SJCRH30 (cell line): ENCODE measurements at places on chromosomes 2 and 18.

- H3K4me1 ChIP-seq = peaks cover 8% of the 10 kb centered on the region
- no peak overlapping the region for H3K4me3 ChIP-seq
- no peaks in the 10 kb centered on the region for H3K36me3 ChIP-seq
- H3K27ac ChIP-seq = no peak overlapping the region
- no peaks in the 10 kb centered on the region for H3K27me3 ChIP-seq
Measured at GRCh38 chr2:217904614-217904965, 98.2 kb downstream of the TNS1 start.

DNA sequence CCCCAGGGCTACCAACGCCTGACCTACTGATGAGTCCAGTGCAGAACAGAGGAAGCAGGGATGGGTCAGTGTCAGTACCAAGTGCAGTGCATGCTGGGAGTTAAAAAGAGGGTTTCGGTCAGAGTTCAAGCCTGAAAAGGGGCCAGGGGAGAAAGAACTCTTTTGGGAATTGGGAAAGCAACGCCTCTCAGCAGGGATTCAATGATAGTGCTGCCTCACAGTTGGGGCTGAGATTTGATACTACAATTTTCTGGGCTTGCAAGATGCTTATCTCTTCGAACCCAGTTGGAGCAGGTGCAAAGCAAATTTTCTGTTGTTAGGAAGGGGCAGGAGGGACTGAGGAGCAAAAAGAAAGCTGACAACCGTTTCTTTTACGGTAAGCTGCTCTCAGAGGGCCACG lies 82.6 kb downstream of the CERKL start:
- H3K27me3 ChIP-seq = no peaks in the 10 kb centered on the region
- peaks cover 5% of the 10 kb centered on the region for H3K4me1 ChIP-seq

GRCh38 chr2:102018823-102019445 lies 27.2 kb downstream of the IL1R2 start:
- no peak overlapping the region for H3K4me3 ChIP-seq
- H3K36me3 ChIP-seq = no peaks in the 10 kb centered on the region
- H3K27ac ChIP-seq = no peak overlapping the region
- no peaks in the 10 kb centered on the region for H3K4me1 ChIP-seq

DNA sequence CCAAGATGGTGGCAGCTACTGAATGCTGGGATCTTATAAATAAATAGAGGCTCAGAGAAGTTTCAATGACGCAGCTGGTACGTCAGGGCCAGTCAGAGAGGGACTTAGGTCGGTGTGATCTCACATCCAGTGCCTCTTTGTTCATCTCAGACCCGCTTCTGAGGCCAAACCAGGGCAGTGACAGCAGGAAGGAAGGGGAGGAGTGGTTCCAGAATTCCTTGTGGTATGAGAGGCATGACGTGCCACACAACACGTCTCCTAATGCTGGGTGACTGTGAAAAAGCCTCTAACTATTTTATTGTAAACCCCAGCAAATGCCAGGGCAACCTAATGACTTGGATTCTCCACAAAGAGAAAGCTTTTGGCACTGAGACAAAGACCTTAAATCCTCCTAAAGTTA lies 423.3 kb downstream of the LPIN1 start:
- H3K27ac ChIP-seq = no peak overlapping the region
- no peaks in the 10 kb centered on the region for H3K36me3 ChIP-seq
- DNase-seq = no peak
- H3K27me3 ChIP-seq = no peaks in the 10 kb centered on the region
- 0 out of 2 replicates have a peak, but pooled peaks cover 5% of the 10 kb centered on the region for H3K4me1 ChIP-seq

GRCh38 chr2:112148477-112148876 lies 10.3 kb downstream of the FBLN7 start:
- no peak overlapping the region for H3K4me3 ChIP-seq
- DNase-seq = no peak
- no peaks in the 10 kb centered on the region for H3K36me3 ChIP-seq
- H3K4me1 ChIP-seq = no peaks in the 10 kb centered on the region
- H3K27me3 ChIP-seq = no peaks in the 10 kb centered on the region
- no peak overlapping the region for H3K27ac ChIP-seq

DNA sequence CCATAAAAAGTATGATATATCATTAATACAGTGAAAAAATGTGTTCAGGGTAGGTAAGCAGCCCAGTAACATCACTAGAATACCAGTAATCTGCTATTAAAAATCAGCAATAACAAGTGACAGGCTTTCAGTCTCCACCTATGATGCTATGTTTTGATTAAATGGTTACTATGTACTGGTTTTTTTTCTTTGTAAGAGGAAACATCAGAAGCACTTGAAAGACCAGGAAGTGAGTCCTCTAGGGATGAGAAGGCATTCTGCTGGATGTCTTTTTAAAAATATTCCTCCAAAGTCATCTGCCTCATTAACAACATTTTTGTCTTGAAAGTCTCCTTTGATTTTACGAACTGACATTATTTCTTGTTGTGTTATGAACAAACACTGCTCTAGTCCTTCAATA lies 136.0 kb upstream of the FAM98A start:
- H3K4me1 ChIP-seq = no peaks in the 10 kb centered on the region
- no peaks in the 10 kb centered on the region for H3K36me3 ChIP-seq
- no peaks in the 10 kb centered on the region for H3K27me3 ChIP-seq
- DNase-seq = no peak
- no peak overlapping the region for H3K27ac ChIP-seq
- H3K4me3 ChIP-seq = no peak overlapping the region

DNA sequence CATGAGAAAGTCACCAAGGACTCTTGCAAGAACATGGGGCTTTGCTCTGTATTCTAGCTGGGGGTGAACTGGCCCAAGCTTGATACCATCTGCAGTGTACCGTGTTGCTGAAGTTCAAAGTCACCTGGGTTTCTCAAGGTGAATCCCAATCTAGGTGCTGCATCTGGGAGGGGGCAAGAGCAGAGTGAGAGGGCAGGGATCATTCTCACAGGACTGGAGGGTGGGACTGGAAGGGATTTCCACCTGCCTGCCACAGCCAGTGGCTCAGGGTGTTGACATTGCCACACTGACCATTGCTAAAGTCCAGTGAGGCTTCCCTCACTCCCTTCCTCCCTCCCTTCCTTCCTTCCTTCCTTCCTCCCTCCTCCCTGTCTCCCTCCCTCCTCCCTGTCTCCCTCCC lies 98.7 kb downstream of the MYCN start:
- no peaks in the 10 kb centered on the region for H3K27me3 ChIP-seq
- DNase-seq = no peak
- H3K27ac ChIP-seq = peak overlapping the region; percentile 97
- H3K36me3 ChIP-seq = no peaks in the 10 kb centered on the region
- no peak overlapping the region for H3K4me3 ChIP-seq

GRCh38 chr2:48424866-48425265 lies 105.1 kb upstream of the STON1 start:
- no peak overlapping the region for H3K27ac ChIP-seq
- H3K4me1 ChIP-seq = no peaks in the 10 kb centered on the region
- peaks cover 3% of the 10 kb centered on the region; the same call in 1 of the 2 replicates for H3K27me3 ChIP-seq
- no peaks in the 10 kb centered on the region for H3K36me3 ChIP-seq
- DNase-seq = no peak

GRCh38 chr2:99431587-99432275 lies 58.1 kb downstream of the REV1 start:
- peaks cover 41% of the 10 kb centered on the region for H3K36me3 ChIP-seq
- H3K4me3 ChIP-seq = no peak overlapping the region
- DNase-seq = peak; percentile 9
- H3K4me1 ChIP-seq = peaks cover 26% of the 10 kb centered on the region
- H3K27me3 ChIP-seq = no peaks in the 10 kb centered on the region
- peak overlapping the region; percentile 87 for H3K27ac ChIP-seq

DNA sequence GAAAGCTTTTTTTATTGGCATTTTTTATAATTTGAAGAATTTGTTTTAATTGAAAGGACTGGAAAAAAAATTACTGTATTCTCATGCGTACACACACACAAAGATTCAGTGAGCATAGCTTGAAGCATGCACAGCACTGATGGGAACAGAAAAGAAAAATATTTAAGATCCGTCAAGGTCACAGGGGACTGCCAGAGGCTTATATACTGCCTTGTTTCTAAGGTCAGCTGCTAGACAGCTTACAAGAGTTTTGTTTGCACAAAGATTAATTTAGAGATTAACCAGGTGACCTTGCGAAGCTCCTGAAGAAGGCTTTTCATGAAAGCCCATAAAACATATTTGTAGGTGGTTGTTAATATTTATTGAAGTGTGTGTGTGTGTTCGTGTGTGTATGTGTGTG lies 396.3 kb downstream of the TRIB2 start:
- H3K4me3 ChIP-seq = no peak overlapping the region
- no peaks in the 10 kb centered on the region for H3K36me3 ChIP-seq
- H3K4me1 ChIP-seq = peaks cover 4% of the 10 kb centered on the region; the same call in 1 of the 2 replicates
- no peak overlapping the region for H3K27ac ChIP-seq
- DNase-seq = peak; percentile 19

DNA sequence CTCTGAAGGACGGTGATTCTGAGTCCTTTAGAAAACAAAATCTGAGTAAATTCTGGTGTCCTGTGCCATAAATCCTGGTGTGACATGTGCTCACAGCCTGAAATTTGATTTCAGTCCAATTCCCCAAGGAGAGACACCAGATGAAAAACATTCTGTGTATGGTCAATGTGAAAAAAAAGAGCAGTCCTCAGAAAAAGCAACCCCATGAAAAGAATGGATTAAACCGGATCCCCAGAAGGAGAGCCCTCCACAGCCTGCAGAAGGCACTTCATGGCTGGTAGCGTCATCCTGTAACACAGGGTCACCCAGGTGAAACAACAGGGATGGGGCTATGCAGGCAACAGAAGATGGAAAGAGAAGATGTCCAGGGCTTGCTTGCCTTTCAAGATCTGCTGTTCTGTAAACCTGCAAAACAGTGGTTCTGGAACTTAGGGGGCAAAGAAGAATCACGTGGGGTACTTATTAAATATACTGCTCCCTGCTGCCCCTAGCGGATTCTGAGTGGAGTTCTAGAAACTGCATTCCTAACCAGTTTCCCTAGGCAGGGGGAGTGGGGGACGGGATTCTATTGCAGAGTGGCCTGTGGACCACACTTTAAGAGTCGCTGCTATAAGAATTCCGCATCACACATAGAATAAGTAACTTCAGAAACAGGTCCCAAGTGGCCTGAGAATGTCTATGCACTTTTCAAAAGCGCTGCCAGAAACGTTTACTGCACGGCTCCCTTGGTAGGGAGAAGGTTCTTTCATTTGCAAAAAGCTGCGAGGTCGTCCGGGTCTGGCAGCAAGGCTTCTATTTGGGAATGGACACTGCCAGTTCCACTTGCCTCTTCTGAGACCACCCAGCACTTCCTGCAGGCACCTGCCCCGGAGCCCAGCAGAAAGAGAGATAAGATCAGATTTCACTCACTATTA lies 118.9 kb upstream of the ARL5A start:
- peaks cover 4% of the 10 kb centered on the region; the same call in 1 of the 2 replicates for H3K4me1 ChIP-seq
- H3K4me3 ChIP-seq = peak overlapping the region; percentile 28
- DNase-seq = peak; percentile 60
- no peak overlapping the region for H3K27ac ChIP-seq
- no peaks in the 10 kb centered on the region for H3K36me3 ChIP-seq
- H3K27me3 ChIP-seq = no peaks in the 10 kb centered on the region

DNA sequence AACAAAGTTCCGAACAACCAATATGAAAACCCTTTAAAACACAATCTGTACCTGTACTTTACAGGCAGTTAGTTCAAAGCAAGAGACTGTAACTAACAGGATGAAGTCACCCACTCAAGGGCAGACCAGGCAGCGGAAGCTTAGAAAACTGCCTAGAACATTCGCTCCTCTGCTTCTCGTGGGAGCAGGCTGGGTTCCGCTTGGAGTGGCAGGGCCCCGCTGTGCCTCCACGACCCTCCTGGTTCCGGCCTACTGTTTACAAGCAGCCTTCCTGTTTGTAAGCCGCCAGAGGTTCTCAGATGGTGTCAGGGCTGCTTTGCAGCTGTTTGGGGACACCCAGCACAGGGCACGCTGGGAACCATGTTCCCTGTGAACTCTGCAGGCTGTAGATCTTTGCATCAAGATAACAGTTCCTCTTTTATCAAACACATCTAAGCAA lies 31.3 kb downstream of the CIB4 start:
- H3K4me1 ChIP-seq = peaks cover 7% of the 10 kb centered on the region; the same call in 1 of the 2 replicates
- no peak overlapping the region for H3K4me3 ChIP-seq
- H3K27me3 ChIP-seq = peaks cover 47% of the 10 kb centered on the region
- no peak overlapping the region for H3K27ac ChIP-seq
- peak; percentile 37 for DNase-seq

DNA sequence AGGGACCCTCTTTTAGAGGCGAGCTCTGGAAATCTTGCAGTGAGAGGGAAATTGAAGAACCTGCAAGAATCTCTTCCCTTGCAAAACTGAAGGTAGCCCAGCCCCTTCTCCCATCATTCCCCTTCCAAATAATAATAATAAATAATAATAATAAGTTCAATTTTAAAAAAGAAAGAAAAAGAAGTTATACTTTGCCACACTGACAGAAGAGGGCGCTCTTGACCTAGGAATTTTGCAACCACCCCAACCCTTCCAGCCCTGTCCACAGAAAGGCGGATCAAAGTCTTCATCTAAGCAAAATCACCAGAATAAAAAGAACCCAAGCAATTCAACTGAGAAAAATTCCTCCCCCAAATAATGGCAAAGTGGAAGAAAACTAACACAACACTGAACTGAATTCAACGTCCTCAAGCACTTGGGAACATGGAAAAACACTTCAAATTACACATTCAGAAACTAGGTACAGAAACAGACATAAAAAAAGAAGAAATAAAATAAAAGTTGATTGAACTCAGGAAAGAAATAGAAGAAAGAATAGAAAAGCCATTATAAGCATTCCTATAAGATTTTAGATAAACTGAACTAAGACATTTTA lies 98.9 kb upstream of the GLS start:
- no peaks in the 10 kb centered on the region for H3K36me3 ChIP-seq
- H3K4me3 ChIP-seq = no peak overlapping the region
- H3K27me3 ChIP-seq = no peaks in the 10 kb centered on the region
- H3K27ac ChIP-seq = no peak overlapping the region
- DNase-seq = peak; percentile 94

GRCh38 chr2:30677231-30677630 lies 130.0 kb downstream of the CAPN13 start:
- H3K4me3 ChIP-seq = no peak overlapping the region
- DNase-seq = no peak
- H3K27ac ChIP-seq = no peak overlapping the region
- H3K36me3 ChIP-seq = no peaks in the 10 kb centered on the region
